ENCODE measurements at places on chromosomes 3 and 15.

- DNase-seq = peak; percentile 81
Observed at GRCh38 chr15:52039925-52040781, 21.1 kb downstream of the MAPK6 start.

GRCh38 chr3:128174675-128175590, 21.7 kb downstream of the EEFSEC start:
- no peak for DNase-seq

DNA sequence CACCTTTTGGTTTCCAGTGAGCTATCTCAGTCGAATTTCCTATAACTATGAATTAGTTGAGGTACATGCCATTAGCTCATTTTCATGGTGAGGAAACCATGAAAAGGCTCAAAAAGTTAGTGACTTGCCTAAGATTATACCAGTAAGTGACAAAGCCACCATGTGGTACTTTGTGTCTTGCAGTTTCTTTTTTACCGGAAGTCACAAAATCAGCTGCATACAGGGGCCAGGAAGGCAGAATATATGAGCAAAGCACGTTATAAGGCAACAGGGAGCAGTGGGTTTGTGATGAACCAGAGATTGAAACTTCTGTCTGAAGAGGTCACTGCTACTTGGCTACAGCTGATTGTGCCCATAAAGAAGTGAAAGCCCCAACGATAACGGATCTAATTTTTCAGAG, 50.3 kb downstream of the CMTM8 start:
- no peak for DNase-seq

DNA sequence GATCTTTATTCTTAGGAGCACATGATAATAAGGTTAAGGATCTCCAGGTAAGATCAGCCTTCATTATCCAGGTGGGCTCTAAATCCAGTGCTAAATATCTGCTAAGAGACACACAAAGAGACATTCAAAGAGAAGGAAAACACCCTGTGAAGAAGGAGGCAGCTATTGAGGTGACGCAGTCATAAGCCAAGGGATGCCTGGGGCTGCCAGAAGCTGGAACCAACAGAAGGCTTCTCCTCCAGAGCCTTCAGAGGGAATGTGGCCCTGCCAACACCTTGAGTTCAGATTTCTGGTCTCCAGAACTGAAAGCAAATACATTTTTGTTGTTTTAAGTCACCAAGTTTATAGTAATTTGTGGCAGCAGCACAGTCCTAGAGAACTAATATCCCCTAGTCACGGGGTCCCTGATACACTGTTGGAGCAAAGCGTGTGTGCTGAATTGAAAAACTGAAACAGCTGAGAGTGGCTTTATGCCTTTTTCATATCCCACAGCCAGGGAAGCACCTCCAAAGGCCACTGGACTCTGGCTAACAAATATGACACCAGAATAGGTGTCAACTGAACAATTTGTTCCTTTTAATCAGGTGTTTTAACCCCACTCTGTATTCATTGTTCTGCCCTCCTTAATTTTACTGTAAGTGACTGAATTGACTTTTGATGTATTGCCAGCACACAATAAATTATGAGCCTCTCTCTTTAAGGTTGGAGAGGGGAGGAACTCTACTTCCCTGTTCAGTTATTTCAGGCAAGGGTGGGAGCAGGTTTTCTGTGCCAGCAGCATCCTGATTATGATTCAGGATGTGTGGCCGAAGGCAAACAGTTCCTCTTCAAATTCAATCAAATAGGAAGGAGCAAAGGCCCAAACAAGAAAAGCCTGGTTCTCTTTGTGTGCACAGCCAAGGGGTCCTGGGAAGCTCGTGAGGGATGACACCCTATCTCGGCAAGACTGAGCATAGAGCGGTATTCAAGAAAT, 151.8 kb upstream of the HES1 start:
- DNase-seq = no peak

- DNase-seq = no peak
Observed at GRCh38 chr3:184486614-184487013, 75.0 kb upstream of the EPHB3 start.

GRCh38 chr3:130779486-130779885, 32.9 kb upstream of the PIK3R4 start:
- DNase-seq = no peak

DNA sequence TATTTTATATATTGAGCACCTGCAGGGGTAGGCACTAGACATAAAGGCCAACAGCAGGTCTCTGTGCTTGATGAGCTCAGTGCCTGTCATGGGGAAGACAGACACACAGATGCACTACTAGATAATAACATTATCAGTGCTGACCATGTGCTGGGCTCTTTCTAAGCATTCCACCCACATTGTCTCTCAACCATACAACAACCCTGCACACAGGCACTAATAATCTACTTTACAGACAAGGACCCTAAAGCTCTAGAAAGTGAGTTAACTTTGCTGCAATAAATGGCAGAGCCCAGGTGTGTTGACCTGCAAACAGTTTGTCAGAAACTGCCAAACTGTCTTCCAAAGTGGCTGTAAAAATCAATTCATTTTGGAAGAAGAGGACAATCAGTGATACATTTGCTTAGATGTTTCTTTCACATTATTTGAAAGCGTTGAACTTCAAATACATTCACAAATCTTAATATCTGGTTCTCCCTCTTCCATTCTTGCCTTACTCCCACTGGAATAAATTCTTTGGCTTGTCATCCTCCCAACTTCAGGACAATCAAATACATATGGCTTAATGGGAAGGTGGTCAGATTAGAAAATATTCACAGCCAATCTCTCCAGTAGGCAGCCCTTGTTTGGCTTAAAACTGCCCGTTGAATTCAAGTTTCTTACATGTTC, 11.0 kb upstream of the PP2D1 start:
- DNase-seq = no peak

- DNase-seq = no peak
Observed at GRCh38 chr15:77547801-77548588, 84.7 kb downstream of the LINGO1 start.

- no peak for DNase-seq
Observed at GRCh38 chr3:118966700-118967099, 67.9 kb downstream of the IGSF11 start.

- peak; percentile 85 for DNase-seq
Observed at GRCh38 chr15:33068511-33068990, 126.0 kb downstream of the FMN1 start.

GRCh38 chr3:30682434-30683155, 76.2 kb downstream of the TGFBR2 start:
- DNase-seq = no peak

DNA sequence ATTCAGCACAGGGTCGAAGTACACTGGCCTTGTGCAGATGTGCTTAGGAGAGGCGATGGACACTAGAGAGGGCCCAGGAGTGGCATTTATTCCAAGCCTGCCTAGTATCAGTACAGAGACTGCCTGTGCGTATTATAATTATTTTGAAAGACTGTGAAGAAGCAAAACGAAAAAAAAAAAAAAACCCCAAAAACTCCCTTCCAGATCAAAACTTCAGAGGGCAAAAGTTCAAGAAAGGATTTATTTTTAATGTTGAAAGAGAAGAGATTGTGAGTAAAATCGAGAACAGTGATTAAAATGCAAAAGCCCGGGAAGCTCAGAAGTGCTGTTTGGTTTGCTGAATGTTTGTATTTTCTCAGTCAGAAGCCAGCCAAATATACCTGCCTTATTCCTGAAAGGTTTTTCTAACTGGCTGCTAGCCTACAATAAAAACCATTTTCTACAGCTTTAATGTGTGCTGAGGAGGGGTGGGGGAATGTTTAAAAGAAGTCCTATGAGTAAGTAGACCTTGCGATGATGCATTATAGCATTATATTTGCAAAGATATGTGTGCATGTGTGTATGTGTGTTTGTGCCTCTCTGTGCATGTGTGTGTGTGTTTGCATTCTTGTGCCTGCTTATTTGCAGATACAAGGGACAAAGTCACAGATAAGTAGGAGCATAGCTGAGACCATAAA, 19.3 kb upstream of the LZTFL1 start:
- no peak for DNase-seq

DNA sequence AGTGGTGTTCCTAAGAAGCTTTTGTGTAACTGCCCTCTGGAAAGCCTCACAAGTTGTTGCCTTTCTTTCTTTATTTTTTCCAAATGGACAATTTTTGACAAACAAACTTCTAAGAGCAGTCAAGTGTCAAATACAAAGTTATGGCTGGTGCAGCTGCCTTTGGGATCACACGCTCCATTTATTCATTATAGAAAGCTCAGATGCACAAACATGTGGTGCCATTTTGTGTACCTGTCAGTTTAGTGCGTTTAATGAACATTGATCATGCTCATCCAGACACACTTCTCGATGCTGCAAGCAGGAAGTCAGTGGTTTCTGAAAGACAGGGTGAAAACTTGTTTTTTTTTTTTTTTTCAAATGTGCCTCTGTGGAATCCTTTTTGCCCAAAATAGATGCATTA, 324.5 kb downstream of the CNTN4 start:
- DNase-seq = no peak

Data from RPMI8226 (cell line).